ENCODE measurements at places on chromosomes 7 and 10.

GRCh38 chr10:6054884-6055283, 7.3 kb downstream of the IL2RA start:
- DNase-seq = no peak

DNA sequence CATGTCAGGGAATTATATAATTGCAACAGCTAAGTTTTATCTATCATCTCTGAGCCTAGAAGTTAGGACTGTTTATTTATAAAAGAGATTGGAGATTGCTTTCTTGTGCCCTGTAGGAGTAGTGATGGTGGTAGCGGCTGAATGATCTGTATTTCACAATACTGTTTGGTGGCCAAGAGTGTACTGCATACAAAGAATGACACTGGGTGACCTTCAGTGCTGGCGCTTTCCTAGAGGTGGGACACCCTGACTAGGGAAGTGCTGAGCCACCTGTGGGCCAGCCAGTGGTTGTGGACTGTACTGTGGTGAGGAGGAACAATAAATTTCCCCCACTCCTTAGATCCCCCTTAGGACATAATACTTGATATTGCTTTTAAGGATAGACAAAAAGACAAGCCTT, 53.0 kb downstream of the COPG2 start:
- no peak for DNase-seq

DNA sequence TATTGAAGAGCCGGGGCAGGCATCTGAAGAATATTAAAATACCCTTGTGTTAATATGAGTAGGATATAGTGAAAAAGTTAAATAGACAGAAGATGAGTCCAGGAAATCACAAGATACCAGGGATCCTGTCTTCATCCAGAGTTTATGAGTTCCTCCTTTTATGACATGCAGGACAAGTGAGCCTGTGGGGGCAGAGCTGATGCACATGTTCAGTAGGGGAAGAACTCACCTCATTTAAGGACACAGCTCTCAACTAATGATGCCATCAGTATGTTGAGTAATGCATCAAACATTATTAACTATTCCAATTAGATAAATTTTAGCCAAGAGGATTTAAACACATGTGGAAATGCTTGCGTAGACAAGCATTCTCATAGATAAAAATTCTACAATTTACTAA, 435.8 kb upstream of the AKR1E2 start:
- no peak for DNase-seq

GRCh38 chr7:132782777-132783640, 206.7 kb upstream of the PLXNA4 start:
- DNase-seq = peak; percentile 87

DNA sequence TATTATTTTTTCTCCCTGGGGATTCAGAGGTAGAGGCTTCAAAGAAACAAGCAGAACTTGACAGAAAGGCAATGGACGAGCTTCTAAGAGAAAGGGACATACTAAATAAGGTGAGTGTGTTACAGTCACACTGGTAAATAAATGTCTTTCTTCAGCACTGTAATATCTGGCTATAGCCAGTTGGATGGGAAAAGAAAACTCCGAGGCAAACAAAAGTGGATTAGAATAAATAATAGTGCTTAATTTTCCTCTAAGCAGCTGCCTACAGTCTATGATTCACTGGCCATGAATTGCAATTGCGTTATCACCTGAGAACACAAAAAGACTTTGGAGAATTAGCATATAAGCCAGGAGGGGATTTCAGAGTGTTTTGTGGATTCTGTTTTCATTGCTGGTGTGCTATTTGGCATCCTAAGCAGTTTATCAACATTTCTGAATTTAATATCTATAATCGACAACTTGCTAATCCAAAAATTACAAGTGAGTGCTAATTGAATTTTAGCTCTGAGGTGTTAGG, 23.2 kb downstream of the CFAP58 start:
- no peak for DNase-seq

DNA sequence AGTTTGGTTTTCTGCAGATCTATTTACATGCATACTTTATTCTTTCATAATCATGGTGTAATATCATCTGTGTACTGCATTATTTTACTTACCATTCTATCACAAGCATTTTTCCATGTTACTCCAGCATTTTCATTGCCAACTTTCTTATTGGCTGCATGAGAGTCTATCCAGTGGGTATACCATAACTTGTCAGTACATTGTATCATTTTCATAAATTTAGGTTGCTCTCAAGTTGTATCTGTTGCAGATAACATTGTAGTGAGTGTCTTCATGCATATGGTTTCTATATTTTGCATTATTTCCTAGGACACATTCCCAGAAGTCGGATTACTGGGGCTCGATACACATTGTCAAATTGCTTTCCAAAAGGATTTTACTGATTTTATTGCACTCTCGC, 87.2 kb upstream of the INSYN2A start:
- no peak for DNase-seq

- DNase-seq = peak; percentile 42
Measured at GRCh38 chr10:108060246-108060645, 895.7 kb upstream of the SORCS1 start.

GRCh38 chr10:35797187-35797586, 155.1 kb upstream of the FZD8 start:
- peak; percentile 25 for DNase-seq

DNA sequence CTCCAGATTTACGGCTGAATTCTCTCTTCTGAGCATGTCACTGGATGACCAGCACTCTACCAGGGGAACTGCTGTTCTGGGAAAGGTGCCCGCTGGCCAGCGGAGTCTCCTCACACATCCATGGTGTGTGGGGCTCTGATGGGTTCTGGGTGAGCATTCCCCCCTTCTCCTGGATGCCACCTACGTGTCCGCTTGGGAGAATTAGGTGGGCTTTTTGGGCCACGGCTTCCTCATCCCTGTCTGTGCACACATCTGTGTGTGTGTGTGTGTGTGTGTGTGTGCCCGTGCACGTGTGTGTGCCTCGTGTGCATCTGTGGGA, 163.0 kb downstream of the DNAJB6 start:
- DNase-seq = no peak

DNA sequence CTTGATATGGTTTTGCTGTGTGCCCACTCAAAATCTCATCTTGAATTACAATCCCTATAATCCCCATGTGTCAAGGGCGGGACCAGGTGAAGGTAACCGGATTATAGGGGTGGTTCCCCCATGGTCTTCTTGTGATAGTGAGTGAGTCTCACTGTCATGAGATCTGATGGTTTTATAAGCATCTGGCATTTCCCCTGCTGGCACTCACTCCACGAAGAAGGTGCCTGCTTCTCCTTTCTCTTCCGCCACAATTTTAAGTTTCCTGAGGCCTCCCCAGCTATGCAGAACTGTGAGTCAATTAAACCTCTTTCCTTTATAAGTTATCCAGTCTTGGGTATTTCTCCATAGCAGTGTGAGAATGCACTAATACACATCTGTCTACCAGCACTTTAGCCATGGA, 109.5 kb upstream of the SDK1 start:
- DNase-seq = no peak

DNA sequence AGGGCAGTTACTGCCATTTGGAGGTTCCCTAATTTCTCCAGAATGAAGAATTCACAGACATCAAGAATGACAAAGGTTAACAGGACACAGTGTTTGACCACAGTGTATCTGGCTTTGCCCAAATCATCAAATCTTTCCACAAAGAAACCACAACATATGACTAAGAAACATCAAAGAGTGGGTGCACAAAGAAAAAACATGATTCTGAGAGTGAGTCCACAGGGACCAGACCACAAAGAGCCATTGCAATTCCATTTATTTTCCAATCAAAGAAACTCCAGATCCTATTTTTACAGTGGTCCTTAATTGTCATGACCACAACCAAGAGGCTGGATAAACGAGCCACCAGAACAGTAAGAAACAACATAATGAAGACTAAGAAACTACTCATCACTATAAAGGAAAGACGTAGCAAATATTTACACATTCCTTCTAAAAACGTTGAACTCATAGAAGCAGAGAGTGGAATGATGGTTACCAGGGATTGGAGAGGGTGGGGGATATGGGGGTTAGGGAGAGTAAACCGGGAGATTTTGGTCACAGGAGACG, 286.5 kb downstream of the DOCK4 start:
- peak; percentile 21 for DNase-seq

- no peak for DNase-seq
Measured at GRCh38 chr7:101075646-101076045, 9.6 kb upstream of the TRIM56 start.
